ENCODE measurements at places on chromosomes 6 and 20.

DNA sequence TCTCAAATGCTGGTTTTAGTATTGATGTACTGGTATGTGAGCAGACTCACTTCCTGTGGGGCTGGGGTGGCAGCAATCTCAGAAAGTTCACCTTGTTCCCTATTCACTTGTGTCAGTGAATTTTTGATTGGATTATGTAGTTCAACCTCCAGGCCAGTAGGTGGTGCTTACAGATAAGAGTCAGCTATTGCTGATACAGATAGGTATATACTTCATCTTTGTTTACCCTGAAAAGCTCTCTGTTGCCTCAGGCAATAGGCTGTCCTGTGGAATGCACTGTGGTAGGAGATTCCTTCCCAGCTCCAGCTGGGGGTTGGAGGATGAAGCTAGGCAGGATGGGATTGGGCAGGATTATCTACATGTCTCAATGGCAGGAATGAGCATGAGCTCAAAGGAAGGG, 851.2 kb upstream of the EYS start:
- no peak for DNase-seq

- no peak for DNase-seq
Observed at GRCh38 chr20:13900496-13900895, 89.9 kb downstream of the SEL1L2 start.

DNA sequence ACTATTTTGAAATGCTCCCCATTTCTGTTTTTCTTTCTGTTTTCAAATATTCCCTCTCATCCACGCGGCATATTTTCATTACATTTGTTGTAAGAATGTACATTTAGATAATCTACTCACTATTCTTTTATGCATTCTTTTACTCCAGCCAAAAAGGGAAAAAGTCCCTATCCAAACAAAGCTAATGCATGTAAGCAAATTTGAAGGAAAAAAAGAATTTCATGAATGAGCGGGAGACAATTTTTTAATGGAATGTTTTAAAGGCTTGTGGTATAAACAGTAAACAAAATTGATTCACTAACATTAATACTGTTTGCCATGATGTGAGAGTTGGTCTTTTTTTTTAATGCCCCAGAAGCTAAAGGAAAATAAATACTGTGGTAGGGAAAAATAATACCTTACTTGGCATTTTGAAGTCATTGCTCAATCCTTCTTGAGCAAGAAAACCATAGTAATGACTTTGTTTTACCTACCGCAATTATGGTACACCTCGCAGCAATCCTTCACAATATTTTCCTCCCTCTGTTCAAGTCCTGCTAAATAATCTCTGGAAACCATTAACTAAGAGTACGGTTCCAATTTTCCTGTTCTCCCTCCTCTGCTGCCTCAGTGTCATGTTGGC, 79.0 kb downstream of the BACH2 start:
- no peak for DNase-seq

GRCh38 chr6:75498862-75499261, 5.3 kb upstream of the FILIP1 start:
- DNase-seq = no peak

DNA sequence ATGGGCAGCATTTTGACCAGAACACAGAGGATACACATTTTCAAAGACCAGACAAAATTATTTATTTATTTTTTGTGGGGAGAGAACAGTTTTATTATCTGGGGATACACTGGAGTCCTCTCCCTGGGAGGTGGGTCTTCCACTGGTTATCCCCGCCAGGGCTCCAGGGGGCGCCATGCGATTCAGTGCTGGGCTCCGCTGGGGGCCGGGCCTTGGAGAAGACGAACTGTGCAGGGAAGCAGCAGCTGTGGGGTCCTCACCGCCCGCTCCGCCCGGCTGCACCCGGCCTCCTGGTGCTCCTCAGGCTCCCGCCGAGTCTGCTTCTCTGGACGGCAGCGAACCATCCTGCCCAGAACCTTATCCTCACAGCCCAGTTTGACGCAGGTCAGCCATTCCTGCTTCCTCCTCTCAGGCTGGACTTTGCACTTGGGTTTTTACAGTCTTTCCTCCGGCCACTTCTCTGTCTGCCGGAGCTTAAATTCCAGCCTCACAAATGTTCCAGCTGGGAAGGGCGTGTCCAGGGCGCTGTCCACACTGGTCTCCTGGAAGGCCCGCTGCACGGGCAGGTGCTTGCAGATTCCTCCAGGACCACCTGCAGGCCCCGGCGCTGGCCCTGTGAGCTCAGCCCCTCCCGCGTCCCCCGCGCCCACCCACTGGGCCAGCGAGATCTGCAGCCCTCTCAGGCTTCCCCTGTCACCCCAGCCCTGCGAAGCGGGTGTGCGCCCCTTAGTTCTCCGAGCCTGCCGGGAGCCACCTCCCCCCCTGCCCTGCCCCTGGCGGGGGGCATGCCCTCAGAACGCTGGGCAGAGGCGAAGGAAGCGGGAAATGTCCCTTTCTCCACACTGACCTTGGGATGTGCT, 1830.0 kb upstream of the DEFB115 start:
- DNase-seq = no peak

DNA sequence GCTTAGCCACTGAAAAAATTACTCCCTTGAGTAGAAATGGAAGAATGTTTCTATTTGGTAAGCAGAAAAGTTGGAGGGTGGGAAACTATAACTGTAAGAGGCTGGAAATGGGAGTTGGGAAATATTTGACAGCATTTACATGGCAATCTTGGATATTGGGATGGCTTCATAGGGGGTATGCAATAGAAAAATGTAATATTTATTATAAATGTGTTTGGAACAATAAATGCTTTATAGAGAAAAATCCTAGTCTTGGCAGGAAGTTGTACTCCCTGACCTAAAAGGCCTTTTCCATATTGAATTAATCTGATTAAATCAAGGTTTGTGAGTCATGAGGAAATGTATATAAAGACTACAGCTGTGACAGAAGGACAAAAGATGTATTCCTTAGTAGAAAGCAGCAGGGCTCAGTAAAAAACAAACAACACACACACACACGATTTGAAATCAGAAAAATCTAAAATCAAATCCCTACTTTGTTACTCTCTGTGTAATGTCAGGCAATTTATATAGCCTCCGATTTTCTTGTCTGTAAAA, 272.3 kb downstream of the CD109 start:
- DNase-seq = no peak

DNA sequence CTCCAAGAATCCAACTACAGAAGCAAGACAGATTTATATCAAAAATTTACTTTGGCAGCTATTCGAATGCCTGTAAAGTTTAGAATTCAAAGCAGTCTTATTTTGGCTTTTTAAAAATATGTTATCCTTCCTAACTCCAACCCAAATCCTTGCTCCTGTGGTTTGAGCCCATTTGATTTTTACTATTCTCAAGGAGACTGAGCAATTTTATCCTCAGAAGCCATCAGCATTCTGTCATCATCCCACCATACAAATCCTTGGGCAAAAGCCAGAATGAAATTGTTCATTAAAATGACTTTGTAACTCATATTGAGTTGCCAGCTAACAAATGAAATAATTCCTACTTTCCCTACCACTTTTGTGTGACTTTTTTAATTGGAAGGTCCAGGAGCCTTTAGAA, 392.8 kb downstream of the ADGRB3 start:
- no peak for DNase-seq

DNA sequence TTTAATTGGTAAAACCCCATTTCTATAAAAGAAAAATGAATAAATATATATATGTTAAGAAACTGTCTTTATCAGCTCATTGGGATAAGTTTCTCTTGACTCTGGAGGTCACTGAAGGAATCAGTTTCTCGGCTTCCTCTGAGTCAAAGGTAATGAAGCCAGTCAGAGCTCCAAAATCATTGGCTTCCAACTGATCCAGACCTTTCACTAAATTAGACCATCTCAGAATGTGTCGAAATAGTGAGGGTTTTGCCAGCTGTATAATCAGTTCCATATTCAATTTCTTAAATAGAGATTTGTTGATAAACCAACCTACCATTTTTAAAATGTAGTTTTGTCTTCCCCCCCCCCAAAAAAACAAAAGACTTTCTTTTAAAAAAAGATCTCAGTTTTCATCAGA, 60.5 kb upstream of the SRSF6 start:
- DNase-seq = no peak

GRCh38 chr20:18988701-18989100, 175.1 kb downstream of the SCP2D1 start:
- DNase-seq = no peak

- no peak for DNase-seq
Observed at GRCh38 chr6:18148304-18149025, 6.4 kb downstream of the TPMT start.

GRCh38 chr20:21601799-21602198, 87.9 kb upstream of the NKX2-2 start:
- DNase-seq = no peak

DNA sequence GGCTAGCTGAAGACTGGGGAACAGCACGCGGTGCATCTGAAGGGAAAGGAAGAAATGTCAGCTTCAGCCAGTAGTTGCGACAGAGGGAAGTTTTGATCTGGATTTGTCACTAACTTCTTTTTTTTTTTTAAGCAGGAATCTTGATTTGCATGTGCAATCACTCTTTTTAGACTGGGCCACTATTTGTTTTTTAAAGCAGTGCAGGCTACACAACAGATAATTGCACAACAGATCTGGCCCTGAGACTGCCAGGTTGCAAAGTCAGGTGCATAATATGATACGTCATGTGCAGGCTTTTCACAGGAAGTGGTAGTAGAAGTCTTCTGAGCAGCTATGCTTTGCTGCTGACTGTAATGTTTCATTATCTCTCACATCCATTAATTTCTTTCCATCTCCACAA, 13.5 kb downstream of the PFDN4 start:
- peak; percentile 17 for DNase-seq

DNA sequence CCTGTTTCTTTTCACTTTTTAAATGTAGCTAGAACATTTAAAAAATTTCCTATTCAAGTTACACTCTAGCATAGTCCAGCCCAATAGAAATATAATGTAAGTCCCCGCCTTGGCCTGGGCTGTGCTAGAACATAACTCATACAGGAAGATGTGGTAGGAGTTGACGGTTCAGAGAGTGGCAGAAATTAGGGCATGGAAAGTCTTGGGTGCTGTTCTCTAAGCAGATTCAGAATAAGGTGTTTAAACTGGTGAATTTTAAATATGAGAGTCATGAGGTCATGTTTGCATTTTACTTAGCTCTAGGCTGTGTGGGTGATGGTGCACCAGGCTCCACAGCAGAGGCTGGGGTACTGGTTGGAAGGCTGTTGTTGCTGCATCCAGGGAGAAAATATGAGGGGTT, 256.5 kb downstream of the FARS2 start:
- peak; percentile 14 for DNase-seq

DNA sequence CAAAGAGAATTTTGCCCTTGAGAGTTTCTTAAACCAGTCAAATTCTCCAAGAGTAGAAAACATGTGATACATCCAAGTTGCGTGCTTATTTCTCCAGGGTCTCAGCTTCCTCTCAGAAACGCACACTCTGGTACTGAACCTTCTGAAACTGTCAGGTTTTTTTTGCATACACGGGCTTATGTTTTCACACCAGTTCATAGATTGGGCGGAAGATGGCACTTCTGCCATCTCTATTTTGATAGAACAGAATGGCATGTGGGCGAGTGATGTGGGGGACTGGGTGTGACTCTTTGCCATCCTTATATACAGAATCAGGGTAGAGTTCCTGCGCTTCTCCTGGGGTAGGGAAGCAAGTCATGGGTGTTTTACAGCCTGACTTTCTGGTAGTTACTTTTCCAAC, 56.4 kb downstream of the ADTRP start:
- DNase-seq = no peak

DNA sequence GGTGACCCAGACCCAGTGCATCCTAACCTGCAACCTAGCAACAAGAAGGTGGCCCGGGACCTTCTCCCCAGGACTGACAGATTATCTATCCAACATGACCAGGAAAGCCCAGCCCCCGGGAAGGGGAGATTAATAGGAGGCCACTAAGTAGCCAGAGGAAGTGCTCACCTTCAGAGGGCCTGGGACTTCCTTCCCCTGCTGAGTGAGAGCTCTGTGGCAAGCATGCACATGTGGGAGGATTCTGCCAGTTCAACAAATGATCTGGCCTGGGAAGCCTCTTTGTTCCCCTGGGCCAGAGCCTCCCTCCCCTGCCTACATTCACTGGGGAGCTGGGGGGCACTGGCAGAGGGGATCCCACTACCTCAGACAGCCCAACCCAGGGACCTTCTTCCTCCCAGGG, 39.6 kb downstream of the SHLD1 start:
- DNase-seq = no peak

DNA sequence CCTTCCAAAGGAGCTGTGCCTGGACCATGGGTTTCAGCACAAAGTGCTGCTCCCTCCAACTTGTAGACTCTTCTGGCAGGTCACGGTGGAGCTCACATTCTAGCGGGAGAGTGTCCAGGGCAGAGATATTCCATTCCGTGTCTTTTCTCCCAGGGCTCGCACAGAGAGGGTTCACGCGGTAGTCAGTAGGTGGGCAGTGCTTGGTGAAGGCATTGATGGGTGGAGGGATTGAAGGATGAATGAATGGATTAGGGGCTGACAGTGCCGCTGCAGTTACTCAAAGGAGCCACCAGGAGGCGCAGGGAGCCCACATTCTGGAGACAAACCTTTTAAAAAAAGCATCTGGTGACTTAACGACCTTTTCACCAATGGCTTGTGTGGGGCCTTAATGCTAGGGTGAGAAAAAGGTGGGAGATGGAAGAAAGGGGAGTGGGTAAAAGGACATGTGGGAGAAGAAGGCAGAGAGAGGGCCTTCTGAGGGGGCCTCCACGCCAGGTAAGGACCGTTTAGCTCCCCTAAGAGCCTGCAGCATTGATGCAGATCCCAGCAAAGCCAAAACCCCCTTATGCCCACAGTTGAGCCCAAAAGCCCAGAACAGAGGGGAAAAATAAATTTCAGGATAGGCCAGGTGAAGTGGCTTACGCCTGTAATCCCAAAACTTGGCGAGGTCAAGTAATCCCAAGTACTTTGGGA, 17.5 kb upstream of the FAM110A start:
- peak; percentile 48 for DNase-seq
